ENCODE measurements at places on chromosomes 12 and 14.

DNA sequence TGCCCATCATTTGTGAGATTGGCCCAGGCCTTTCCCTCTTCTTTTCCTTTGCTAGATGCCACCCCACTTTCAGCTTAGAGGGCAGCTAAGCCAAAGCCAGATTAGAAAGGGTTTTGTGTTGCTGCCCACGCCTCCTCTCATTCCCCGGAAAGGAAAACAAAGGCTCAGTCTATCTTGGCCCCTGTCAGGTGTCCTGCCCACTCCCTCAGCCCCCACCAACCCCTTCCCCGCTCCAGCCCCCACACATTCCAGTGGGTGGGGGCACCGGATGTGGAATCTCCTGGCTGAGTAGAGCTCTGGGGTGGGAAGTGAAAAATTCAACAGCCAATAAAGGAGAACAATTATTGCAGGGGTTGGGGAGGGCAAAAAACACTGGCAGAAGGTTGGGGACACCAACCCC lies 2.2 kb downstream of the BLOC1S1 start:
- DNase-seq, result no peak

DNA sequence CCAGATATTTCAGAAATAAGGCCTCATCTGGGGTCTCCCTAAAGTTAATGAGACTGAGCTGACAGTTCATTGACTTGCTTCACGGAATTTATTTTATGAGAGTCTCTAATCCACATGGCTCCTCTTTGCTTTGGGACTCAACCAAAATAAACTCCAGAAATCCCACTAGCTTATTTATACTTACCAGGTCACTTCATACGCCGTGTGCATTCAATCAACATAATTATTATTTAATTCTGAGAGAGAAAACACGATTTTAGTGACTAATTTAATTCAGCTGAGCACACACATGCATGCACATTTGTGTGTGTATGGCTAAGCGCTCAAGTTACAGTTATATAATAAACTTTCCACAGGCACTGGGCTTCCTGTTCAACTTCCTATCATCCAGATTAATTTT lies 333.4 kb upstream of the CCDC196 start:
- no peak for DNase-seq

- no peak for DNase-seq
Observed at GRCh38 chr12:110171636-110172035, 47.5 kb downstream of the IFT81 start.

DNA sequence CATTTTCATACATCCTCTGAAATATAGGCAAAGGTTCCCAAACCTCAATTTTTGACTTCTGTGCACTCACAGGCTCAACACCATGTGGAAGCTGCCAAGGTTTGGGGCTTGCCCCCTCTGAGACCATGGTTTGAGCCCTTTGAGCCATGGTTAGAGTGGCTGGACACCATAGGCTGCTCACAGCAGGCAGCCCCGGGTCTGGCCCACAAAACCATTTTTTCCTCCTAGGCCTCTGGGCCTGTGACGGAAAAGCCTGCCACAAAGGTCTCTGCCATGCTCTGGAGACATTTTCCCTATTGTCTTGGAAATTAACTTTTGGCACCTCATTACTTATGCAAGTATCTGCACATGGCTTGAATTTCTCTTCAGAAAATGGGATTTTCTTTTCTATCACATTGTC lies 1113.2 kb upstream of the ATXN7L3B start:
- DNase-seq, result no peak

DNA sequence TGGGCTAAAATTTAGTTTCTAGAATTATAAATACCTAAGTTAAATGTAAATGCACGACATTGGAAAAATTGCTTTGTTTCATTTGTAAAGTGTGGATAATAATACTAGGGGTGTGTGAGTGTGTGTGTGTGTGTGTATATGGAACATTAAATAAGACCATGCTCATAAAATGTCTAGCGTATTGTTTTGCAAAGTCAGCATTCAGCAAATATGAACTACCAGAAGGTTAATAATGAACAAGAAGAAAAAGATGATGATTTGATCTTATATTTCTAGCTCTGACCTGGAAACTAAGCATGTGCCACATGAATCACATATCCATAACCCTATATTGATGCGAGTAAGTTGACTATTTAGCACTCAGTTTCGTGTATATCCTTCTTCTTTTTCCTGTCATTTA lies 44.9 kb upstream of the MDGA2 start:
- no peak for DNase-seq

- no peak for DNase-seq
Observed at GRCh38 chr14:54440037-54440436, 1.1 kb downstream of the CNIH1 start.

- no peak for DNase-seq
Observed at GRCh38 chr12:96057986-96058553, 22.7 kb upstream of the LTA4H start.

- DNase-seq, result no peak
Observed at GRCh38 chr12:14400599-14400998, 35.1 kb downstream of the ATF7IP start.

DNA sequence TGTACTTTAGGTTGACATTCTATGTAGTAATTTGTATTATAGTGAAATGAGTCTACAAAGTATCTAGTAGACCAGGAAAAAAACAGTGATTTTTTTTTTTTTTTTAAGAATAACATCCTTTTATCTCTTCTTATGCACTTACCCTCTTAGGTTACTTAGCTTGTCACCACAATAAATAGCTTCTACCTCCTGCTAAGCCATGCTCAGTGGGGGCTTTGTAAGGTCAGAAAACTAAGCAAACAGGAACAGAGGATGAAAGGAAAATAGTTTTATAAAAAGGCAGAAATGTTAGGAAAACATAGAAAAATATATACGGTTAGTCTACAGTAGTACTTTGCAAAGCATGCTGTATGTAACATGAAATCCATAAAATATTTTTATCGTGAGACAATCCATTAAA lies 385.3 kb upstream of the ATXN7L3B start:
- DNase-seq, result no peak

DNA sequence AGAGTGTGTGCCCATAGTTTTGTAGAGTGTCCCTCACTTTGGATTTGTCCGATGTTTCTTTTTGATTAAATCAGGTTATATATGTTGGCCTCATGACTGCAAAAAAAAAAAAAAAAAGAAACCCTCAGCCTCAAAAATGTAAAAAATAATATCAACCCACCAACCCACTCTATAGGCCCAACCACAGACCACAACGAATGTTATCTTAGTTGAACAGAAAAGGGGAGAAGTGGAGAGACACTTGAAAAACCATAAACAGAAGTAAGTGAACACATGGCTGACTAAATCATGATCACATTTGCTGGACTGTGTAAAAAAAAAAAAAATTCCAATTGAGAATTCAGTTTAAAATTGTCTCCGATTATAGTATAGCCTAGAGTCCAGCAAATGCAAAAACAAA lies 45.5 kb upstream of the ST8SIA1 start:
- no peak for DNase-seq

DNA sequence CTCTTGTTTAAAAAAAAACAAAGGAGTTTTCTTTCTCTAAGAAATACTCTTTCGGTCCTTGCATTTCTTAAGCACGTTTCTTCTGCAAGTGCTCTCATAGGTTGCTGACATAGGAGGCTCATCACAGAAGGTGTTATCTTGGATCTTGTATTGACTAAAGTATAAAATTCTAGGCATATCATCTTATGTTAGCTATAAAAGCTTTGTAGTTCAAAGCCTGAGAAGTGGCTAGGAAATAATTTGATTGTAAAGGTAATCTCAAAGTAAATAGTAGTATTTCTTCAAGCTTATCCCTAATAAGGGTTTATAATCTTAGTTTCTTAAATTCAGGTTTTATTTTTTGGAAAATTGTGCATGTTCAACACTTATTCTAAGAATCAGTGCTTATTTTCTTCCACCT lies 778.9 kb downstream of the TMTC2 start:
- DNase-seq, result no peak

GRCh38 chr12:122836027-122836921 lies 1.0 kb downstream of the HIP1R start:
- DNase-seq, result peak; percentile 9

GRCh38 chr12:65248656-65249633 lies 29.5 kb upstream of the MSRB3 start:
- no peak for DNase-seq

DNA sequence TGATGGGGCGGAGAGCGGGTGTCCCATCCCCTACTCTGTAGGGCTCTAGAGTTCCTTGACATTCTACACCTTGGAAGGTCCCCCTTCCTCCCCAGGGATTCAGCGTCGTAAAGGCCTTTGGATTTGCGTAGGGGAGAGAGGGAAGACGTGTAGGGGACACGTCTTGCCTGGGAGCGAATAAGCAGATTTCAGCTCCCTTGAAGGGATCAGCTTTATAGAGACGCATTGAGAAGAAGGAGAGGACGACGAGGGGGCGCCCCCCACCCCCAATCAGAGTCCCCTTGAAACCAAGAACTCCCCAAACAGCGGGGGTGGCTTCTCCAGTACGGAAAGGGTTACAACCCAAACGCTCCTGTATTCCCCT lies 324 bp downstream of the CALCOCO1 start:
- DNase-seq, result no peak

DNA sequence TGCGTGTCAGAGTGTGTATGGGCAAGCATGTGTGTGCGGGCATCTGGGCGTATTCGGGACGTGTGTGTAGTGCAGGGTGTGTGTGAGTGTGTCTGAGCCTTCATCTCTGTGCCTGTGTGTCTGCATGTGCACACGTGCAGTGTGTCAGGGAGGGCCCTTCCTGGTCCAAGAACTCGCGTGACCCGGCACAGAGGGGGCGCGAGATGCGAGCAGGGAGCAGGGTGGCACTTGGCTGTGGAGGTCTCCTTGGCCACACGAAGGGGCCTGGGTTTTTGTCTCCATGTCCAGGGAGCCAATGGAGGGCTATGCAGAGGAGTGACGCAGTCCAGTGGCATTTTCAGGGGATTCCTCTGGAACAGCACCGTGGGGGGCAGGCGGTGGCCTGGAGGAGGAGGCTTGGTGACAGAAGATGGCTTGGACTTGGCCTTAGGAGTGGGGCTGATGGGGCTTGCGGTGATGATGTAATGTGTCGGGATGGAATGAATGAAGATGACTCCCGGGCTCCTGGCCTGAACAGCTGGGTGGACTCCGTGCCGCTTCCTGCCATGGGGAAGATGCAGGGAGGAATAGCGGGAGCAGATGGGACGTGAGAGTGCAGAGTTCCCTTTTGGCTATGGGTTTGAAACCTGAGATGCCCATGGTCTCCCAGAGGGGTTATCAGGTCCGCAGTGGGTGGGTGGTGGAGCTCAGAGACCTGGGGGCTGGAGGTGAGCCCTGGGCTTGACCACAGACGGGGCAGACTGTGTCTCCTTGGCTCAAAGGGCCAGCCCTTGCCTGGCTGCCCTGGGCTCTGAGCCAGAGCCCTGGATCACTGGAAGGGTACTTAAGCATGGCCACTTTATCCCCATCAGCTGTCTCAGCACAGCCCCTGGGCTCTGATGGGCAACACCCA lies 208.3 kb downstream of the PHETA1 start:
- no peak for DNase-seq

- DNase-seq, result no peak
Observed at GRCh38 chr14:35073486-35073885, 27.4 kb downstream of the FAM177A1 start.

- DNase-seq, result no peak
Observed at GRCh38 chr14:53247596-53248370, 94.7 kb upstream of the DDHD1 start.

Measured in inflammatory macrophage treated with lipopolysaccharide for 1 hour (primary cell).